ENCODE measurements at places on chromosomes 13 and 19.
A peak's percentile ranks its signal among the peaks of the same experiment; 100 is the strongest.

- no peak for DNase-seq
Observed at GRCh38 chr13:104111031-104111430, 1044.8 kb upstream of the SLC10A2 start.

- DNase-seq: no peak
Observed at GRCh38 chr13:29497137-29497654, 98.3 kb downstream of the SLC7A1 start.

GRCh38 chr19:58429745-58430144 is 10.2 kb downstream of the ZNF132 start:
- DNase-seq: no peak

GRCh38 chr13:83879431-83880171 is 2.7 kb downstream of the SLITRK1 start:
- DNase-seq: no peak

DNA sequence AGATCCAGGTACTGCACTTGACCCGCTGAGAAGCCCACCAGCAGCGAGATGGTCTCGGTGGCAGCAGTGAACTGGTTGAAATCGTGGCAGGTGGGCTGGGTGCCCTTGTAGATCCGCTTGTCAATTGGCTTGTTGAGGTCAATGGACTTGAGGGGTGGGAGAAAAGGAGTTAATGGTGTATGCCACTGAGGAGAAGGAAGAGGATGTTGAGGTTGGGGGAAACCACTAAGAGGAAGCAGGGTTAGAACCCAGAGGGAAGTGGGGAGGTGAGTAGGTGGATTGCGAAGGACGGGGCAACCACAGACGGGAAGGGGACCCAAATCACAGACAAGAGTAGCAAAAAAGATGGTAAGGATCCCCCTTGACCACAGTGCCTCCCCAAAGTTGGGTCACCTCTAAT is 1.7 kb downstream of the DMWD start:
- no peak for DNase-seq

GRCh38 chr13:97743938-97744337 is 209.5 kb upstream of the IPO5 start:
- DNase-seq: no peak

GRCh38 chr13:51311957-51312520 is 27.5 kb upstream of the SERPINE3 start:
- DNase-seq: no peak

- no peak for DNase-seq
Observed at GRCh38 chr19:58304255-58304654, 922 bp upstream of the ERVK3-1 start.

DNA sequence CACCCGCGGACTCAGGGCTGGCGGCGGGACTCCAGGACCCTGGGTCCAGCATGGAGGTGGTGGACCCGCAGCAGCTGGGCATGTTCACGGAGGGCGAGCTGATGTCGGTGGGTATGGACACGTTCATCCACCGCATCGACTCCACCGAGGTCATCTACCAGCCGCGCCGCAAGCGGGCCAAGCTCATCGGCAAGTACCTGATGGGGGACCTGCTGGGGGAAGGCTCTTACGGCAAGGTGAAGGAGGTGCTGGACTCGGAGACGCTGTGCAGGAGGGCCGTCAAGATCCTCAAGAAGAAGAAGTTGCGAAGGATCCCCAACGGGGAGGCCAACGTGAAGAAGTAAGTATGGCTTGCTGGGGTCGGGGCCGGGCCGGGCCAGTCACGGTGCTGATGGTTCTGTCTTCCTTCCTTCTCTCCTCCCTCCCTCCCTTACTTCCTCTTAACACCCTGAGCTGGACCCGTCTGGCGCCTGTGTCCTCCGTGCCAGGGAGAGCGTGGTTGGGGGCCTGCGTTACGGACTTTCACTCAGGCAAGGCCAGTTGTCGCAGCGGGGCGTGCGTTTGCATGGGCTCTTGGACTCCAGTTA is 1.4 kb downstream of the STK11 start:
- DNase-seq: no peak

GRCh38 chr19:15551293-15552004 is 43.1 kb downstream of the CYP4F22 start:
- DNase-seq: peak; percentile 60

DNA sequence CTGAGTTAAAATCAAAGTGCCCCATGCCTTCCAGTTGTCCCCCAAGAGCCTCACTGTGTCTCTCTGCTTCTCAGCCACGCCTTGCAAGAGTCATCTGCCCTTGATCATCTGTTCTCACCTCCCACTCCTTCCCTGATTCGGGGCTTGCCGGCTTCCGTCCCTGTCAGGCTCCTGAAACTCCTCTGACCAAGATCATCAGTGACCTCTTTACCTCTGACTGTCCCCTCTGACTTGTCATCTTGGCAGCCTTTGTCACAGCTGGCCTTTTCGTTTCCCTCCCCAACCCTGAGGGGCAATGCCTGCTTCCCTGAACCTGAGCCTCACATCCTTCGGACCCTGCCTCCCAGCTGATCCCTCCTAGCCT is 66.3 kb downstream of the MAP4K1 start:
- DNase-seq: peak; percentile 20

DNA sequence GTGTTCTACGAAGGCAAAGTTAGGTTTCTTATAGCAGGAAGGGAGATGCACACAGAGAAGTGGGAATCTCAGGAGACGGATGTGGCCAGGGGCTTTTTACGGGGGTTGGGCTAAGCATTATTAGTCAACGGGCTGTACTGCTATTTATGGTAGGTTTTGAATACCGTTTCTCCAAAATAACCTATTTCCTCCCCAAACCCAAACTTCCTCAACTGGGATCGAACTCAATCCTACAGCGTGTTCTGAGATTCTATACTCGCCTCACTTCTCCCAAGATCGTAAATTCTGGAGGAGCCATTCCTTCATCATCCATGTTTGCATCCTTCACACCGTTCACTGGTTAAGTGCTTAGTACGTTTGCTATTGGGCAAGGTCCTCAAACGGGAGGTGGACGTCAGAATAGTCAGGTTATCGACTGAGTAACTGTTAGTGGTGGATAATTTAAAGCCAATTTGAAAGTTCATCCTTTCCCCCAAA is 1.2 kb upstream of the TRIM13 start:
- no peak for DNase-seq

DNA sequence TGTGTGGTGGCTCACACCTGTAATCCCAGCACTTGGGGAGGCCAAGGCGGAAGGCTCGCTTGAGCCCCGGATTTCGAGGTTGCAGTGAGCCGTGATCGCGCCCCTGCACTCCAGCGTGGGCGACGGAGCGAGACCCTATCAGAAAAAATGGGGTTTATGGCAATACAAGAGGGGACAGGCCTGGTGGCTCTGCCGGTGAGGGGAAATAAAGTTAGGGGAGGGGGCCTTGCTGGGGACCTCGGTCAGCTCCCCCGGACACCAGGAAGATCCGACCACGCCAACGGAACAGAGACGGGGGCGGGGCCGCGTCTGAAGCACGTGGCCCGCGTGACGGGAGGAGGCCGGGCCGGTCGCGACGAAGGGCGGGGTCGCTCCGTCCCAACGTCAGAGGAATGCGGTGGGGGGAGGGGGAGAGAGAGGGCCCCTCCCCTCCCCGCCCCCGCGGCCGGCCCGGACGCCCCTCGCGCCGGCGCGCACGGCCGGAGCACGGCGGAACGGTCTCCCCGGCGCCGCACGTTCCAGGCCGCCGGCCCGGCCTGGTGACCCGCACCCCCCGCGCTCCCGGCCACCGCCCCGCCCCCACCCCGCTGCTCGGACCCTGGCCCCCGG is 1.9 kb upstream of the HNRNPL start:
- peak; percentile 84 for DNase-seq

- no peak for DNase-seq
Observed at GRCh38 chr19:10045371-10045770, 32.1 kb downstream of the RDH8 start.

DNA sequence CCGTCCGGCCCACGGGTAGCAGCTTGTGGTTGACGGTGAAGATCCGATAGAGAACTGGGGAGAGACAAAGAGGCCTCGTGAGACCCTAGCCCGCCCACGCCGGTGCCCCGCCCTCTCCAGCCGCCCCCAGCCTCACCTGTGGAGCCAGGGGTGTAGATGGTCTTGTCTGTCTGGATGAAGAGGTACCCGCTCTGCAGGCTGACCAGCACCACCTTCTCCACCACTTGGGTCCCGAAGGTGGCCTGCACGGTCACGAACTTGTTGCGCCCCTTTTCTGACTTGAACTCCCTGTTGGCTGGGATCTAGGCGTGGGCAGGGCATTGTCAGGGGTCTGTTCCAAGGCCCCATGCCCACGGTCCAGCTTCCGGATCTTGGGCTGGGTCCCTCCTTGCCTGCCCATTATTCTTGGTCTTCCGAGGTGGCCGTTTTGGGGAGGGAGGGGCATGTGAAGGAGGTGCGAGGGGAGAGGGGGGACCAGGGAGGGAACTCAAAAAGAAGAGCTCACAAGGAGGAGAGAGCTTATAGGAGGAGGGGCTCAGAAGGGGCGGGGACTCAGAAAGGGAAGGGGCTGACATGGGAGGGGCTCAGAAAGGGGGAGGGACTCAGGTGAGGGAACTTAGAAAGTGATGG is 2.2 kb downstream of the C3 start:
- no peak for DNase-seq

- DNase-seq: peak; percentile 43
Observed at GRCh38 chr19:16342002-16342715, 17.5 kb downstream of the KLF2 start.

DNA sequence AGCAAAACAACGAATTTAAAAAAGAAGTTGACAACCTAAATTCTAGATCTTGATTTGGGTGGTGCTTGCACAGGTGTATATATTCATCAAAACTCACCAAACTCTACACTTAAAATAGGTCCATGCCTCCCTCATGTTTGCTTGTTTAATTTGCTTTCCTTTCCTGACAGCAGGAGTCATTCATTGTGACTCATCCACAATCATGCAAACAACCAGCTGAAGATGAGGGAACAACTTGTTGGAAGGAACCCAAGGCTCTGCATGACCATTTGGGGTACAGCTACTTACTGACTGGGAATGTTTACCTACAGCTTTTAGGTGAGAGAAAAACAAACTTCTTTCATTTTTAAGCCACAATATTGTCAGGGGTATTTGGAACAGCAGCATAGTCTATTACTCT is 96.6 kb downstream of the RXFP2 start:
- DNase-seq: no peak

- no peak for DNase-seq
Observed at GRCh38 chr19:8500158-8500557, 2.3 kb downstream of the PRAM1 start.

- DNase-seq: no peak
Observed at GRCh38 chr13:105545811-105546210, 989.7 kb downstream of the EFNB2 start.

- no peak for DNase-seq
Observed at GRCh38 chr13:20412691-20413355, 112.8 kb downstream of the CRYL1 start.

DNA sequence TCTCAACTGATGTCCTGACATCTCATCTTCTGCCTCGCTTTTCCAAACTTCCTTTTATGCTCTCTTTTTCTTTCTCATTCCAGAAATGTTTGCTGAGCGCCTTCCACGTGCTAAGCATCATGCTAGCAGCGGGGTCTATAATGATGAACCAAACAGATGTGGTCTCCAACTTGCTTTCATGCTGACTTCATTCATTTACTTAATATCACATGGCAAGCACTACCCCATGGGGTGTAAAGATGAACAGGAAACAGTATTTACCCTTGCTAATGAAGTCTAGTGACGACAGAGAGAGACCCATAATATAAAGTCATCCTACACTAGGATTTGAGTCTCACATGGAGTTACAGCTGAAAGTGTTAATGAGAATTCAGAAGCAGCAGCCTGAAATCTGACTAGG is 21.6 kb upstream of the URAD start:
- no peak for DNase-seq

DNA sequence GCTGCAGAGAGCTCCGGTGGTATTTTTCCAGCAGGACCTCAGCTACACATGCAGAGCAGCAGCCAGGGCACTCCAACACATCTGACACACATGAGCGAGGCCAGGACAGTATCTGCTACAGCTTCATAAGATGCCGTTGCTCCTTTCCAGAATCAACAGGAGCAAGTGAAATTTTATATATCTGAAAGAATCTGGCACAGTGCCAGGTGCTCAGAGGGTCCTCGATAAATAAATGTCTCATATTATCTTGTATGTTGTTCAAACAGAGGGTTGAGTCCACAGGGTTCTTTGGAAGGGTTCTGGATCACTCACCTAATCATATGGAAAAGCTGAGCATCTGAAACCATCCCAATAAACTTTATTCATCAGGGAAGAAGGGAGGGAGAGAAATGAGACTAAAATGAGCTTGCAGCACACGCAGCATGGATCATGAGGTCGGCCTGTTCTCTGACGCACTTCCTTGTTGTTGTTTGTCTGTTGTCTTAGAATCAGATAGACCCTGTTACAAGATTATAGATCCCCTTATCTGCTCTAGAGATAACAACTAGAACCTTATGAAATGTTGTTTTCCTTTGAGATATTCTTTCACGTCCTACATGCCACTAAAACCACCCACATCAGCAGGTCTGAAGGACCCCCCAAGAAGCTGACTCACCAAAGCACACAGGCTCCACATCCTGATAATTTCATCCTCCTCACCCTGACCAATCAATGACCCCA is 3.2 kb upstream of the METTL21C start:
- DNase-seq: no peak

DNA sequence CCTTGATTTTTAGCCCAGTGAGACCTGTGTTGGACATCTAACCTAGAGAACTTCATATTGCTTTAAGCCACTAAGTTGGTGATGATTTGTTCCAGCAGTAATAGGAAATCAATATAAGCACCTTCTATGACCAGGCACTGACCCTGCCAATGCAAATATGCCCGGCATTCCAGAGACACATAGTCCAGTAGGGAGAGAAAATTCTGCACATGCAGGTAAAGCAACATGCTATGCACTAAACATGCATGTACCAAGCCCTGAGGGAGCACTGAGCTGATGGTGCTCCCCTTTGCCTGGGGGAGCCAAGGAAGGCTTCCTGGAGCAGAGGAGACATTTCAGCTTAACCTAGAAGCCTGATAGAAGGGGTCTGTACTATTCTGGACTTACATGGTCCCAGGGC is 40.4 kb upstream of the C13orf42 start:
- DNase-seq: no peak

DNA sequence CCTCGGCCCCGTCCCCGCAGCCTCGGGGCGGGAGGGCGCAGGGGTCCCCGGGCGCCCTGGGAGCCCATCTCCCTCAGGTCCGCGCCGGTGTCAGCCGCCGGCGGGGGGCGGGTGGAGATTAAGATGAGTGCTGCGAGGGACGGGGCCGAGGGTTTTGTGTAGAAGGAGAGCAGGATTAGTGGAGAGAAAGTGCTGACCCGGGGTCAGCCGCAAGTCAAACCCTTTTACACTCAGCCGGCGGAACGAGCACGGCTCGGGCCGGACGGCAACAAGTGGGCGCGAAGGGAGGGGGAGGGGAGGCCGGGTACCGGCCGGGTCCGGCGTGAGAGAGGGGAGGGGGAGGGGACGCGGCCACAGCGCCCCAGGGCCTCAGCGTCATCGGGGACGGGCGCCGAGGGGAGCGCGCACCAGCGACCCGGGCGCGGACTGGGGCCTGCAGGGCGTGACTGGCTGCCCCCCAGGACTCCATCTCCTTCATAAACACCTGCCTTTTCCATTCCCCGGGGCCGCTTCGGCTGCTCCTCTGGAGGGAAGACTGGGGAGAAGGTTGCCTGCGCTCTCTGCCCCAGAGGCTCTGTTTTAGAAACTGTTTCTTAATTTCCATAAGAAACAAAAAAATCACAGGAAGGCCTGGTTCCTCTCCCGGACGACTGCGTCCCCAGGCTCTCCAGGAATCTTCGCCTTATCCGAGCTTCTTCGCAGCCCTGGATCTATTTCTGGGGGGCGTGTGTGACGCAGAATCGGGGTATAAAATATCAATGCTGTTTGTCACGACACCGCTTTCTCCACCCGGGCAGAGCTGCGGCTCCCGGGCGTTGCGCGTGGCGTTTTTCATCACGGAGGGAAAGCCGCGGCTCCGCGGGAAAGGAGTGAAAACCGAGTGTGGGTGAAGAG is 6.5 kb downstream of the SOX1 start:
- DNase-seq: no peak

Data from activated CD4-positive, alpha-beta T cell treated with anti-CD3 and anti-CD28 coated beads, Interleukin-2, amount 50 U/mL, for 4 hours (primary cell).